Stimulated activated CD4-positive, alpha-beta T cell treated with anti-CD3 and anti-CD28 coated beads, Interleukin-1b, Interleukin-23, amount 100 ng/mL, for 4 hours (primary cell): ENCODE measurements at places on chromosomes 13 and 19.

GRCh38 chr19:17429641-17430113 is 9.8 kb downstream of the MVB12A start:
- no peak for DNase-seq

GRCh38 chr13:30396434-30397075 is 25.7 kb upstream of the UBE2L5 start:
- DNase-seq = no peak

DNA sequence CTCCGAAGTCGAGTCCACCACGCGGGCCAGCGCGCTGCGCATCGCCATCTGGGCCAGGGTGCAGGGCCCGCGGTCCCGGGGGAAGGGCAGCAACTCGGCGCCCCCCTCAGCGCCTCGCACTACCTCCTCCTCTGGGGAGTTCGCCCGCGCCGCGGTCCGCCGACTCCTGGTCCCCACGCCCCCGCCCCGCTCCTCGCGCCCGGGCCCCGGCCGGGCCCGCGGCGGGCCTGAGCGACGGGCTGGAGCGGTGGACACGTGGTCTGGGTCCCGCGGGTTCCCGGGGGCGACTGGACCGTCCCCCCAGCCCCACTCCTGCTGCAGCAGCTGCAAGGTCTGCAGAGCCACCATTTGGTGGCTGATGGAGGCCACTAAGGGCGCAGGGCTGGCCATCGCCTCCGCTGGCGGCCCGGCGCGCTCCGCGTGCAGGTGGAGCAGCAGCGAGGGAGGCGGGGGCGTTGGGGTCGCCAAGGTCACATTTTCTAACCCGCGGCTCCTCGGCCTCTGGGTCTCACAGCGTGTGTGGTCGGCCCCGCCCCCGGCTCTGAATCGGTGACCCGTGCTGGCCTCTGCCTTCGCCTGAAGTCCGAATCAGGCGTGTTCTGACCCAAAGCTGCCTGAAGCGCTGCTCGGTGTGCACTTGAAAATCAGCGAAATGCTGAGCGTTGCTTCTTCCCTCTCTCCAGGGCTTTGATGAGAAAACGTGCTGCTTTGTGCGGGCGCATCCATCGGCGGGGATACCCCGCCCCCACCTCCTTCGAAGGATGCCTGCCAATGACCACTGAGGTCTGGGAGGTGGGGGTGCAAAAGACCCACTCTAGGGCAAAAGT is at the start of gene DLEU7:
Gene DLEU7 (minus strand): TSS at position 436 of the 827 bp plus-strand sequence. CDS start 46 bp downstream, at position 390.
- DNase-seq = no peak

GRCh38 chr13:86725105-86725504 is 925.9 kb upstream of the SLITRK6 start:
- no peak for DNase-seq

GRCh38 chr19:19490214-19490968 is 25.0 kb downstream of the TSSK6 start:
- DNase-seq = peak; percentile 61

DNA sequence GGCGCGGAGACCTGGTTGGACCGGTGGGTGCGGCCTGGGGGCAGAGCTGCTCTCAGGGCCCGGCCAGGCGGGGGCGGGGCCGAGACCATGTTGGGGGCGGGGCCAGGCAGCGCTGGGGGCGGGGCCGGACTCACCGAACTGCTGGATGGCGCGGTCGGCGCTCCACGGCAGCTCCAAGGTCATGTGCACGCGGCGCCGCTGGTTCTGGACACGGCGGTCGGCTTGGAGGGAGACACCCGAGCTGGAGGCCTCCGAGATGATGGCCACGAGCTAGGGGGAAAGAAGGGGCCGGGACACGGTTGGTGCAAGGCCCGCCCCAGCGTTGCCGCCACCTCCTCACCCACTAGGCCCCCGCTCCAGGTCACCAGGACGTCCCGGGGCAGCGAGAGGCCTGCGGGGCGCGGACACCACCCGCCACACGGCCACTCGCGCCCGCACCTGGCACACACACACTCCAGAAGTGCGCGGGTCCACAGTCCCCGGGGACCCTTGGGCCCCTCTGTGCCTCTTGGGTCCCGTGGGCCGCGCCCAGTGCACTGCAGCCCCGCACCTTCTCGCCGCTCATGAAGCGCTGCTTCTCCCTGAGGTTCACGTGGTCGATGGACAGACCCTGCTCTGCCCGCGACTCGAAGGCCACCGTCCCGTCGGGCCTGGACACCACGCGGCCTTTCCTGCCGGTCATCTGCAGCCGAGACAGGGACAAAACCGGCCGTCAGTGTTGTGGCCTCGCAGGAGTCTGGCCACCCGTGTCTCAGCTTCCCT is 8.7 kb downstream of the GPX4 start:
- no peak for DNase-seq

- no peak for DNase-seq
These were observed at the start of gene CRLF1 for GRCh38 chr19:18606281-18607225. TSS of gene CRLF1 (minus strand) at chr19:18606799. CDS start at chr19:18606656, 143 bp downstream.

- no peak for DNase-seq
These were observed 687.2 kb upstream of the KLHL1 start for GRCh38 chr13:70795484-70795883.
